ENCODE measurements at places on chromosomes 2 and 18.

- no peak for DNase-seq
These were observed 2.9 kb downstream of the SERTAD2 start for GRCh38 chr2:64650722-64651338.

- DNase-seq, result no peak
These were observed 7.1 kb upstream of the IL1RL1 start for GRCh38 chr2:102304268-102304667.

- no peak for DNase-seq
These were observed 38.3 kb downstream of the GCG start for GRCh38 chr2:162113776-162114168.

DNA sequence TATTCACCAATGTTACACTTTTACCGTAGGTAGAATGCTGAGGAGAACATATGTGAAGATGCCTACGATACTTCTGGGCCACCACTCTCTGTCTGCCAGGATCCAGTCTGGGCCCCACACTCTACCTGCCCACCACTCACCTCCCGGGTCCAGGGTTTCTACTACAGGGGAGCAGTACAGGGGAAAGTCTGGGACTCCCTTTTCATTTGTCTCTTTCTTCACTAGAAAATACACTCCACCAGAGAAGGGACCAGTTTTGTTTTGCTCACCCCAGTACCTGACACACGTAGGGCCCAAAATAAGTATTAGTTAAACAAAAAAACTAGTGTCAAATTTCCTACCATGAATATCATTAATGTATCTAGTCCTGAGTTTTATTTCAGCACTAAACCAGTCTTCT is 21.1 kb downstream of the KANSL3 start:
- no peak for DNase-seq

DNA sequence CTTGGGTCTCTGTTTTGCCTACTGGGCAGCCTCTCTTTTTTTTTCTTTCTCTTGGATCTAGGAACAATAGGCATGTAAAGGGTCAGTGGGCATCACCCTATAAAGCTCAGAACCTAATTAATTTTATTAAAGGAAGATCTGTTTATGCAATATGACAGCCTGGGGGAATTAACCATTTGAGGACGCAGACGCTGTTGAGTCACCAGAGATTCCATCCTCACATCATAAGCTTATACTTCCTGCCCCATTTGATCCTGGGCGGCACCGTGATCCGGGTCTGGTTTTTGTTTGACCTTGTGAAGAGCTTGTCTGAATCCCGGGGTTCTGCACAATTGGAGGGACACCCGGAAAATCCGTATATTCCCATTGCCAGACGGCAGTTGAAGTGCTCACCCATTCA is 16.8 kb upstream of the BCL11A start:
- DNase-seq, result no peak

GRCh38 chr2:217858519-217859491 is 144.0 kb downstream of the TNS1 start:
- DNase-seq, result no peak

- DNase-seq, result no peak
These were observed 76.2 kb downstream of the KIAA2012 start for GRCh38 chr2:202149155-202149762.

- no peak for DNase-seq
These were observed 73.9 kb downstream of the LRRFIP1 start for GRCh38 chr2:237701033-237701858.
